T follicular helper cell (primary cell): ENCODE measurements at places on chromosomes 5 and 9.

- DNase-seq: no peak
Measured at GRCh38 chr9:121612511-121612998, 38.9 kb upstream of the DAB2IP start.

- no peak for DNase-seq
Measured at GRCh38 chr5:81371354-81371876, 22.5 kb downstream of the ACOT12 start.

GRCh38 chr9:13269589-13270452, 9.7 kb downstream of the MPDZ start:
- DNase-seq: no peak

- no peak for DNase-seq
Measured at GRCh38 chr9:129340427-129341170, 162.5 kb upstream of the IER5L start.

DNA sequence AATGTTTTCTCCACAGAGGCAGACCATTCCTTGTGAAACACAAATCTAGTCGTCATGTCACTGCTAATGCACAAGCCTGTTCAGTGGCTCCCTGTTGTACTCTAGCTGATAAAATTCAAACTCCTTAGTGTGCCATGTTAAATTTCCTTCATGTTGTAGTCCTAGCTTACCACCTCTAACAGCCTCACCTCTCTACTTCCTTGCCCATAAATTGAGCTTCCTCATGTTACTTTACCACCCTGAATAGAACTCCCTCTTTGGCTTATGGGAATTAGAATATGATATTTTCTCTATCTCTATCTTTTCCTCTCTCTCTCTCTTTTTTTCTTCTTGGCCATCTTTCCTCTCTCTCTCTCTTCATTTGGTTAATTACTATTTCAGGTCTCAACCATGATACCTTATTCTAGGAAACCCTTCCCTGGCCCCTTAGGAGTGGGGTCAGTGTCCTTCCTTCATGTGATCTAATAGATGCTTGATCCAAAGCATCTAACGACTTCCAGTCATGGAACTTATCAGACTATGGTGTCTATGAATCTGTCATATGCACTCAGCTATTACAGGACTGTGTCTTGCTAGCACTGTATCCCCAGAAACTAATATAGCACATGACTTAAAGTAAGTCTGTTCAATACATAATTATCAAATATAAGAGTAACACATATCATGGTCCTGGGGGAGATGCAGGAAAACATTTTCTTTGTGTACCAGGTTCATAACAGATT, 31.5 kb upstream of the ALDH1A1 start:
- no peak for DNase-seq

DNA sequence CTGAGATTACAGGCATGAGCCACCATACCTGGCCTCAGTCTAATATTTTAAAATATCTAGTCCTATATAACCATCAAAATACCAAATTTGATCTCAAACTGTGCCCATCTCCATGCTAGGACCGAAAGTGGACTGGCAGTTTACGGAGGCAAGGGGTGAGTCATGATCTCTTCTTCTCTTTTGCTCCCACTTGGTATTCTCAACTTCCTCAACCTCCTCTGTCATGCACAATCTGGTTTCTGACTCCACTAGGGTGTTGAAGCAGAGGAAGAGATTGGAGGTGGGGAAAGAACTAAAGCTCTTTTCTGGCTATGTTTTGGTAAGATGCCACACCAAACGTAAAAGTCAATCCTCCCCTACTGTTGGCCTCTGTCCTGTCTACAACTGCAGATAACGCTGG, 55.9 kb upstream of the CEMIP2 start:
- no peak for DNase-seq

DNA sequence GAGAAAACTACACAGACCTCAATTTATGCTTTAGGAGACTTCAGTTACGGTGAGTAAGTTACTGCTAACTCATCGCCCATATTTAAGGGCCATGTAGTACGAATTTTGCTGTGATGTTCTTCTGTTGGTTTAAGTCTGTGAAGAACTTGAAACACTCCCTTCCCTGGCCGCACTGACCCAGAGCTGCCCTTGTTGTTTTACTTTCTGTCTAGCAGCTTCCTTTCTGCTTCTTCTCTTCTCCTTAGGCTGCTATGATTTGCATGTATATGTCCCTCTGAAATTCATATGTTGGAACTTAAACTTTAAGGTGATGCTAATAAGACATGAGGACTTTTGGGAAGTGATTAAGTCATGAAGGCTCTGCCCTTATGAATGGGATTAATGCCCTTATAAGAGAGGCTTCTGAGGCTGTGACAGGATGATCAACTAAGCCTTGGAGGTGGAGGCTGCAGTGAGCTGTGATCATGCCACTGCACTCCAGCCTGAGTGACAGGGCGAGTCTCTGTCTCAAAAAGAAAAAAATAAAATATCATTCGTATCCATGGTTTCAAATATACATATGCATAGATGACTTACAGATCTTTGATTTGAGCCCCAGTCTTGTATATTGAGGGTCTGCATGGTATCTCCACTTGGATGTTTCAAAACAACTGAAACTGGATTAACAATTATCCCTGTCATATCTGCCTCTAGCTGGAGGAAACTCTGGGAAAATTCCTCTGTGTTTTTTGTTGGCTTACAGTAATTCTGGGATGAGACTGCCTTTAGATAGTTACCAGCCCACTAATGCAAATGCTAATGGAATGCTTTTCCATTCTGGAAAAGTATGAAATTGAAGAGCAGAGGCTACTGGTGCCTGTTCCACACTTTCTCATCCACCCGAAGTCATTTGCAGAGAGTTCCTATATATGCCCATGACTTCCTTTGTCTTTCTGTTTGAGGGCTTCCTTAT, 263.4 kb upstream of the ACTBL2 start:
- no peak for DNase-seq
